ENCODE measurements at places on chromosomes 16 and 17. TPM values are rescaled to one million over a fixed set of nuclear protein-coding genes. Genes with fewer than 3 reads are reported as not detected.

DNA sequence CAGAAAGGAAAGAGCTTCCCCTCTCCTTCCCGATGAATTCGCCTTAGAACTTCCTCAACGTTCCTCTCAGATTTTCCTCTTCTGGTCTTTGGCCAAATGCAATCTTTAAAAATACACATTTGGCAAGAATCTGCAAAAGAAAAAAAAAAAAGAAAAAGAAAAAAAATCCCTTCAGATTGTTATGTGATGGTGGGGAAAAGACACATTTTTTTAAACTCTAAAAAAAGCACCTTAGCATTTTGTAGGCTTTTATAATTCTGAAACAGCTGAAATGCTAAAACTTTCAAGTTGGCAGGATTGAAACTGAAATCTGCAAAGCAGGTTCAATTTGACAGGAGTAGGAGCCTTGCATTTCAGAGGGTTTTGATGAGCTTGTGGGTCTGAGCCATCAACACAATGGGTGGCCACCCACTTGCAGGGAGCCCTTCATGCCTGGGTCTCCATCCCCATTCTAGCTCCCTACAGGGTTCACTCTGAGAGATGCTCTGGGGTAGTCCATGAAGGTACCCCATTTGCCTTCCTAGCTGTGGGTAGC, 33.1 kb downstream of the CACNG3 start:
- ATAC-seq = no peak

GRCh38 chr17:68592009-68592408, 9.2 kb downstream of the FAM20A start:
- no peak for ATAC-seq

DNA sequence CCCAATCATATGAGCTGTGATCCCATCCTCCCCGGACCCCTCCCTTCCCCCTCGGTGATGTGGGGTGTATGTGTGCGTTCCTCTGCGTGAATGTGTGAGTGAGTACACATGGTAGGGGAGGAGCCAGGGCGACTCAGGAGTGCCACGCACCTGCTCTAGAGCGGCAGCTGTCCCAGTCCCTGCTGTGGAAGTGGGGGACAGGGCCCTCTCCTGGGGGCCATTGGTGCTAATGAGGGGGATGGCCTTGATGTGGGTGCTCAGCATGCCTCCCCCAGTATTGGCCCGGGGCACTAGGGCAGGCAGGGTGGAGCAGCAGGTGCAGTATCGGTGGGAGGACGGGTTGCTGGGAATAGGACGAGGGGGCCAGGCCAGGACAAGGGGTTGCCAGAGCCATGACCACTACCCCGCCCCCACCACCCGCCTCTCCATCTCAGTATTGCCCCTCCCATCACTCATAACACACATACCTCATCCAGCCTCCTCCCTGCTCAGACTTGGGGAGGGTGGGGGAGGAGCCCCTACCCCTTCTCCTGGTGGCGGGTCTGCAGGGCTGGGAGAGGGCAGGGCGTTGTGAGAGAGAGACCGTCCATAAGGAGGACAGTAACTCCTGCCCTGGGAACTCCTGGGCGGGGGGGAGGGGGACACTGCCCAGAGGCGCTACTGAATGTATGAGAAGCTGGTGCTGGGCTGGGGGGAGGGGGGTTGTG, 8.5 kb downstream of the NR1D1 start:
- ATAC-seq = peak; percentile 5

DNA sequence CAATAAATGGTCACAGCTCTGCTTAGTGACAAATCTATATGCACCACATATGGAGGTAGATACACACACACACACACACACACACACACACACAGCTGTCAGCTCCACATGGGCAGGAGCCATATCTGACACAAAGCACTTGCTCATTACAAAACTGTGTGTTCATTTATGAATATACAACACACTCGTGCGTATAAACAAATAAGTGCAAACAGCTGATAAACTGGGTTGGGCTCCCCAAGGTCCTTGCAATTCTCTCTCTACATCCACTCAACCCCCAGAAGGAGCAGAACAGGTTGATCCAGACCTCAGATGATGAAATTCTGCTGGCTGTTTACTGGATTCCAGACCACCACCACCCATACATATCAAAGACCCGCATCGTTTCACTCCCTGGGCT, 140.7 kb downstream of the XYLT1 start:
- peak; percentile 8 for ATAC-seq

DNA sequence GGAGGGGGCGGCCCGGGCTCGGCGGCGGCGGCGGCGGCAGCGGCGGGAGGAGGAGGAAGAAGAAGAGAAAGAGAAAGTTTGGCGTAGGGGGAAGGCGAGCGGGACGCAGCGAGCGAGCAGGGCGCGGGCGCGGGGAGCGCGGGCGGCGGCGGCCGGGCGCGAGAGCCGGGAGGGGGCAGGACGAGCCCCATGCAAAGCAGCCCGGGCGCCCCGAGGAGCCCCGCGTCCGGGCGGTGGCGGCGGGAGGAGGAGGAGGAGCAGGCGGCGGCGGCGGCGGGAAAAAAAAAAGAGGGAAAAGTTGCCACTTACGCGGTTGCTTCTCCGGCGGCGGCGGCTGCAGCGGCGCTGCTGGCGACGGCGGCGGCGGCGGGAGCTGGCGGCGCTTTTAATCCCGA, 10.3 kb upstream of the ZFHX3 start:
- no peak for ATAC-seq

The CASKIN2 gene
- 13.9 TPM for total RNA-seq

DNA sequence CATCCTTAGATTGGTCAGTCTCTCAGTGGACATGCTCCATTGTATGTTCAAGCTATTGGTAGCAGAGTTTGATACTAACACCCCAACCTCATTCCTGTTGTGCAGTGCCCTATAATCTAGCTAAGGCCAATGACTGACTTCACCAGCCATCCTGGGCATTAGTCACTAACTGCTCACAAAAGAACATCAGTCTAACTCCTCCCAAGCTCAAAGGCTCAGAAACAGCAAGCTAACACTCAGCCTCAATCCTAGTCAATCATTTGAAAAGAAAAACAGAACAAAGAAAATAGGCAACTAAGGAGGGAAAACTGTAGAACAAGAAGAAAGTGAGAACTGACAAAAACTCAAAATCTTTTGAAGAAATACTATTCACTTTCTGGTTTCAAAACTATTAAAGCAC, 199.1 kb upstream of the C17orf78 start:
- ATAC-seq = peak; percentile 91

DNA sequence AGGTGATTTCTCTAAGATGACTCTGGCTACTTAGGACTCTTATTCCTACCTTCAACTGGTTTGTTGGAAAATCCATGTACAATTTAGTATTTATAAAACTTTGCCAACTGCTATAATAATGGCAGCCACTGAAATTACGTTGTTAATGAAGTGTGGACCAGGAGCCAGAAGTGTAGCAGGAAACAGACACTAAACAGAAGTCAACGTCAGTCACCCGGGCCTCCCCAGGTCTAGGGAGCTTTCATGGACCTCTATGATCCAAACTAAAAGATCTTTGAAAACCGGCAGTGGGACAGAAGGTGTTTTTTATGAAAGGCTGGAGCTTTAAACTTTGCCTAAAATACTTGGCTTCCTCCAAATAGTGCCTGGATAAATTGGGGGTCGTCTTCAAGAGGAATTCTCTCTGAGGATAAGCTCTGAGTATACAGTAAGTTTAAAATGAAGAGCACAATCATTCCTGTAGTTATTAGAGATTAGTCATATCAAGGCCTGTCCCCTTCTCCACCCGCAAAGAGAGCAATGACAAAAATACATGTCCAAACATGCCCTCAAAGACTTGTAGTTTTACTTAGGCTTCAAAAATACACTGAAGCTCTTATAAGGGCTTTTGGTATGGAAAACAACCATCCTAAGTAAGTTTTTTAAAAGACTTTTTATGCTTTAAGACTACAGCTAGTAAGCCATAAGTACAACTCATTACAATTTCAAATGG, 34.6 kb downstream of the DCUN1D3 start:
- ATAC-seq = peak; percentile 74
